ENCODE measurements at places on chromosomes 12 and 14.

- DNase-seq: no peak
These were observed 14.3 kb upstream of the ZFP36L1 start for GRCh38 chr14:68807148-68807600.

- no peak for DNase-seq
These were observed 103.6 kb downstream of the ADGRD1 start for GRCh38 chr12:131057211-131057721.

DNA sequence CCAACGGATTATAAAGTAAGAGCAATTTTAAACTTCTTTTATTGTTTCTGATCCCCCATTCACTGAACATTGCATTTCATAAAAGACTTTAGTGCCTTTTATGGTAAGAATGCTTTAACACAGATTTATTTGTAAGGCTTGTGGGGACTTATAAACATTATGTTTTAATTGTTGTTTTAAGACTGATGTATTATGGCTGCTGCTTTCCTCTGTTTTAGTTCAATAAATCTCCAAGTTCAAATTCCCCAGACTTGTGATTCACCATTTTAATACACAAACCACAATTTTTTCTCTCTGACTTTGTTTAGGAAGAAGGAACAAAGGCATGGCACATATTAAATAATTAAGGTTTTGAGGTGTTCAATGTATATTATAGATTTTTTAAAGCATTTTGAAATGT, 753.3 kb downstream of the SLC6A15 start:
- DNase-seq: no peak

DNA sequence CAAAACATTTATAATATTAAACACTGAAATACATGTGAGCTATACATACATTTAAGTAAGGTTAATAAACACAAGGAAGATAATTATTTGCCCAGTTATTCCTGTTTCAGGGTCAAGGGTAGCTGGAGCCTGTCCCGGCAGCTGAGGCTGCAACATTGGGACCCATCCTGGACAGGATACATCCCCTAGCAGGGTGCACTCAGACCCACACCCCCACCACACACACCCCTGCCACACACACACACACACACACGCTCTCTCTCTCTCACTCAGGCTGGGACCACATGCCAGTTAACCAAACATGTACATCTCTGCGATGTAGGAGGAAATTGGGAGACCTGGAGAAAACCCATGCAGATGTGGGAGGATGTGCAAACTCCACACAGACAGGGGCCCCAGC, 112.6 kb upstream of the TMCC3 start:
- no peak for DNase-seq

DNA sequence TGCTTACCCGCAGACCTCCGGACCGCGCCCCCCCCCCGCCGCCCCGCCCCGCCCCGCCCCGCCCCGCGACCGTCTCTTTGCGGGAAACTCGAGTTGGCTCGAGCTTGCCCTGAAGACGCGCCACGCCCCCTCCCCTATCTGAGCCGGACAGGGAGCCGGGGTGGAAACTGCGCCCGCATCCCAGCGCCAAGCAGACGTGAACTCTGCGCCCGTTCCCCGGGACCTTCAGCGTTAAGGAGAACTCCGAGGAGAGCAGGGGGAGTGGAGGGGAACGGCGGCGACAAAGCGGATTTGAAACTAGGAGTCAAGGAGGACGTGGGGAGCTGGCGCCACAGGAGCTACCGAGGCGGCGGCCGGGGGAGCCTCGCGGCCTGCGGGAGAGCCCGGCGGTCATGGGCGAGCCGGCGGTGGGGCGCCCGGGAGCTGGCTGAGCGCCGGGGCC, at the start of gene KCNK13:
KCNK13 (plus strand) TSS at position 310 of the 442 bp plus-strand sequence. CDS start 212 bp downstream, outside the sequence.
- no peak for DNase-seq

DNA sequence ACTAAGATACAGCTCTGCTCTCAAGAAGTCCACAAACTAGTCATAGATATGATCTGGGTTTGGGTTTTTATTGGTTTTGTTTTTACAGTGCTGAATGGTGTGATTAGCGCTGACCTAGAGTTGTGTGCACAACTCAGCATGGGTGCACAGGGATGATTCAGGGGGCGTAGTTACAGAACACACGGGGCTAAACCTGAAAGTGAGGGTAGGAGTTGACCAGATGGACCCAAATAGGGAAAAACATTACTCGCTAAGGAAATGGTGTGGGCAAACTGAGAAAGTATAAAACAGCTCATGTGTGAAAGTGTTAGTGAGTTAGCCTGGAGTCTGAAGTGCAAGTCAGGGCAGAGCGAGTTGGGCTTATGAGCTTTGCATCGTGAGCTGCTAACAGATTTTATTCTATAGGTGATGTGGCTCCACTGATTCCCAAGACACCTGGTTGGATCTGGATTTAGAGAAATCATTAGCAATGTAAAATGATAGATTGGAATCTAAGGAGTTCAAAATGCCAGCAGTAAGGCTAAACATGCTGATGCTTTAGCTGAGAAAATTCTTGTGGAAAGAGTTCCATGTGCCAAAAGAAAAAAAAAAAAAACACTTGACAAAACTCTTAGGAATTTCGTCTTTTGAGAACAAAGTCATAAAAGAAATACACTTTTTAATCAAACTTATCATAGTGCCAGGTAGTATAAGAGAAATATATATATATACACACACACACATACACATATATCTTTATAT, 134.9 kb downstream of the SLC5A8 start:
- DNase-seq: no peak

GRCh38 chr14:95348395-95349080, 28.8 kb upstream of the CLMN start:
- no peak for DNase-seq

GRCh38 chr12:19461999-19462398, 22.7 kb downstream of the AEBP2 start:
- no peak for DNase-seq

DNA sequence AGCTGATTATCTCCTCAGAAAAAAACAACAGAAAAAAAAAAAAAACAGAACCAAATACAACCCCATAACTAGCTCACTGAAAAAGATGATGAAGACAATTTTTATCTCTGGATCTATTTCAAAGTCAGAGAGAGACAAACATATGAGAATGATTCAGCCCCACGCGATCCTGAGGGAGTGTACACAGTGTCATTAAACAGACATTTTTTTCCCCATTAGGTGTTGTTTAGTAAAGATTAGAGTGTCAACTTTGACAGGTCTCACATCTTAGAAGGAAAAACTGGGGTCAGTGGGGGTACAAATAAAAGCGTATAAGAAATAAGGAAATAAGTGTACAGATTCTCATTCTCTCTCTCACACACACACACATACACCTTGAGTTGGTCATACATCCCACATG, 635.4 kb downstream of the NRXN3 start:
- DNase-seq: no peak

DNA sequence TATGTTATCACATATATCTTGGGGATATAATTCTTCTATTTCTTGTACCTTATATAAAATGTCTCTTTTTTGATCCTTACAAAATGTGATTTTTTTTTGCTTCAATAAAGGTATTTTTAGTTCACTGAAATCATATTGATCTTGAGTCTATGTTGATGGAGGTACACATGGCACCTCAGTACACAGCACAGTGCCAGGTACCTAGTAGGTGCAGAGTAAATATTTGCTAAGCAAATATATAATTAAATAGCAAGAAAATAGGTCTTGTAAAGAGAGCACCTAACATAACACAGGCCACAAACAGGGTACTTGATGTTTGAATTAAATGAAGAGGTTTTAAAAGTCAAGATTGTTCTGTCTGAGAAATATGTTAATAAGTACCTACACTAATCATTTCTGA, 69.7 kb downstream of the CIT start:
- no peak for DNase-seq

DNA sequence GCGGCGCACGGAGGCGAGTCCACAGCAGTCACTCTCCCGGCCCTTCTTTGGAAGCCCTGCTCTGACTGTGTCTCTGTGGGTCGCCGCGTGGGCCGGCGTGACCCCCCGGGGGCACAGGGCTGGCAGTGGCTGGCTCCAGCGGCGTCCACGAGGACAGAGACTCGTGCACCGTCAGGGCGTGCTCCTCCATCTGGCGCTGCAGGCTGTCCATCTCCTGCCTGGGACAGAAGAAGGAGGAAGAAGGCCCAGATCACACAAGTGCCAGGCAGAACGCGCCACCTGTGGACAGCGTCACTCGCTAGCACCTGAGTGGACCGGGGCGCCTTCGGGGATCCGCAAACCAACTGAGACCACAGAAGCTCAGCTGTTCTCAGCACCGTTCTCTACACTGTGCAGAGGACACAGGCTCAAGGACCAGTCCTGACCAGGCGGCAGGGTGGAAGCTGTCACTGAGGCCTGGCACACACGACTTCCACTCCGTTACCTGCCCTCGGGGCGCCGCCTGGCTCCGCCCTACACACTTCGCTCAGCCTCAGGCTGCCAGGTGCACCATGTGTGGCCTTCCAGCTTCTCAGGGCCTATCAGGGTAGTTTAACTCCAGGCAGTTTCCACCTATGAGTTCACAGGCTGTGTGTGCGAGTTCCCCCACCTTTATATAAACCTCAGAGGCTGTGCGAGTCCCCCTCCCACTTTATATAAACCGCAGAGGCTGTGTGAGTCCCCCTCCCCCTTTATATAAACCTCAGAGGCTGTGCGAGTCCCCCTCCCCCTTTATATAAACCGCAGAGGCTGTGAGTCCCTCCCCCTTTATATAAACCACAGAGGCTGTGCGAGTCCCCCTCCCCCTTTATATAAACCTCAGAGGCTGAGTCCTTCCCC, 11.7 kb upstream of the ANKLE2 start:
- DNase-seq: no peak

DNA sequence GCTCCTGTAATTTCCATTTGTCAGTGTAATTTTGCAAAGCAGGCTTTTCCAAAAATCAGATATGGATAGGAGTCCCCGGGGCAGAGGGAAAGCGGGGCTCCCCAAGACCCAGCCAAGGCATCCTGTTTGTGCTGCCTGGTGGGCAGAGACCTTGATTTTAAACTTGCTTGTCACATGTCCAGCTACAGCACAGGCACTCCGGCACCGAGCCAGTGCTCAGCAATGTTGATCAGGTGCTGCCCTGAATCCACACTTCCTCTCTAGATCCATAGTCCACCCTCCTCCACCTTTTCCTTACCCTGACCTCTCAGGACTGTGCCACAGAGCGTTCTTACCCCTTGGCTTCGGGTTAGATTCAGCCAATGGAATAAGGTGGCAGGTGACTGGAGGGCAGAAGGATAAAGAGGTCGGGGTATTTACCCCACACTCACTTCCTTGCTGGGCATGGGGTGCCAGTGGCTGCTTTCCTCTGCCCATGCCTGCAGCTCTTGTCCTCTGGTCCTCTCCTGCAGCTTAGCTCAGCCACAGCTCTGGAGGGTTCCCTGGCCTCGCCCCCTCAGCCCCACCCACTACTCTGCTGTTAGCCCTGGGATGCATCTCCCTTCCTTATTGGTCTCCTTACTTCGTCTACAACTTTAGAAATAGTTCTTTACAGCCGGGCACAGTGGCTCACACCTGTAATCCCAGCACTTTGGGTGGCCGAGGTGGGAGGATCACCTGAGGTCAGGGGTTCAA, 80.1 kb downstream of the IRF2BPL start:
- no peak for DNase-seq

GRCh38 chr12:132907216-132907615, 19.8 kb upstream of the CHFR start:
- no peak for DNase-seq

DNA sequence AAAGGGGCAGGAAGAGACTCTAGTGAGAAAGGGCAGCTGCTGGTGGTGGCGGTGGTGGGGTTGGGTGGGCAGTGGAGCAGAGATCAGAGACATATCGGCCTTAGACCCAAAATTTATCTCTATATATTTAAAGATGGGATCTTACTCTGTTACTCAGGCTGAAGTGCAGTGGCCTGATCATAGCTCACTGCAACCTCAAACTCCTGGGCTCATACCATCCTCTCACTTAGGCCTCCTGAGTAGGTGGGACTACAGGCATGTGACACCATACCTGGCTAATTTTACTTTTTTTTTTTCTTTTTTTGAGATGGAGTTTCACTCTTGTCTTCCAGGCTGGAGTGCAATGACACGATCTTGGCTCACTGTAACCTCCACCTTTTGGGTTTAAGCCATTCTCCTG, 18.6 kb upstream of the ITGA5 start:
- no peak for DNase-seq

DNA sequence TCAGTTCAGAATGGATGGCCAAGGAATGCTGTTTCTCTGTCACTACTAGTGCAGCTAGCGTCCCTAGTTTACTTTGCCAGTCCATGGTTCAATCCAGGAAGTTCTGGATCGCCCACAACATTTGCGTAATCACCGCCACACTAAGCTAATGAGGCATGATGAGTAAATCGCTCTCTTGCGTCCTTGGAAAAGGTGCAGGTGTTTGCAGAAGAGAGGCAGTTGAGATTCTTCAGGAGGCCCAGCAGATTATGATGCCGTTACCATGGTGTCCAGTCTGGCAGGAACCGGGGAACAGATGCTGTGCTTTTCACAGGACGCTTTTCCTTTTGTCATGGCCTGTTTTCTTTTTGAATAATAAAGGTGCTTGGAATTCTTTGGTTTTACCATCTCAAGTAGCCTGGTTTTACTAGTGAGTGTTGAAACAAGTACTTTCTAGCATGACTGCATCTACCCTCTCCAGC, 9.0 kb downstream of the TPH2 start:
- no peak for DNase-seq

DNA sequence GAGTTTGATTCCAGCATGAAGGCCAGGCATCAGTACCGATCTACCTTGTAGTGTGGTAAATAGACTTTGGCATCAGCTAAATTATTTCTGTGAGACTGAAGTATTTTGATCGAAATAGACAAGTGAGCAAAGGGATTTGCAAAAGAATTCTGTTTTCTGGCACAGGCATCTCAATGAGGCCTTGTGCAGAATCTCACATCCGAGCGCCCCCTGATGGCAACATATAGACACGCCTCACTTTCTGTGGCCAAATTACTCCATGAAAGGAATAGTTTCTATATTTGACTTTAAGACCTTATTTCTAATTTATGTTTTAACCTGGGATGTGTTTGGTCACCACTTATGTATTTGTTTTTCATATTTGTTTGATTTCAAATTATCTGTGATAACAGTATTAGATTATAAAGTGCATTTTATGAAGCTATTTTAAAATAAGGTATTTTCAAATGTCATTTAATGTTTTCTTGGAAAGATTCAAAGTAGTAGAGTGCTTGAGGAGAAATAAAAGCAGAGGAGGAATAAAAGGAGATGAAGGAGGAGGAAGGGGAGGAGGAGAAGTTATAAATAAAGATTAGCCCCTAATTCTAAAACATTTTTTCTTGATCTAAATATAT, 731.9 kb downstream of the NRXN3 start:
- no peak for DNase-seq

DNA sequence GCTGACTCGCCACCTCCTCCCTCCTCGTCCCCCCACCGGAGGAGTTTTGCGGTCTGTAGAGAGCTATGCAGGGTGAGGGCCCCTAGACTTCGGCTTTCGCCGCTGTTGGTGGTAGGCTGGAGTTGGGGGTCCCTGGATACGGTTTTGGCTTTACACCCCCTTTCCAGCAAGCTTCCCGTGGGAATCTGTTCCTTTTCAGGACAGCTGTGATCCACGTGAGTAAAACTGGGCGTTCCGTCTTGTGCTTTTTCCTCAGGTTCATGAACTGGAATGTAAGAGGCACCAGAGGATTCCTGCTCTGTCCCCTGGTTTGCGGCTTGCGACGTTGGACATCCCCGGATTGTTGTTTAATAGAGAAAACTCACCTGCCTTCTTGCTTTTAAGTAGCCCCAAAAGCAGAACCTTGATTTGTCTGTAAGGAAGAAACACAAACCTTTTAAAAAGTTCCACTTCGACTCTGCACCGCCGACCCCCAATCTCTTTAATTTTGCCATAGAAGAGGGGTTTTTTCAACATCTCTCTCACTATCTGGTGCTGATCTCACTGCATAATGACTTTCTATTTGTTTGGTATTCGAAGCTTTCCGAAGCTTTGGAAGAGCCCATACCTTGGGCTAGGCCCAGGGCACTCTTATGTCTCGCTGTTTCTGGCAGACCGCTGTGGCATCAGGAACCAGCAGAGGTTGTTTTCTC, 490 bp downstream of the PRORP start:
- DNase-seq: no peak
